ENCODE measurements at places on chromosomes 6 and 20. TPM values are rescaled to one million over a fixed set of nuclear protein-coding genes. Genes with fewer than 3 reads are reported as not detected.

STX11 gene
- total RNA-seq: 8.8 TPM

SRSF12 gene
- 0.40 TPM for total RNA-seq

TOX2 gene
- total RNA-seq: 1.4 TPM

CTCFL gene
- not detected for total RNA-seq

SNX21 gene
- 19.5 TPM for total RNA-seq

GRCh38 chr6:37695273-37695672 lies 2.4 kb downstream of the MDGA1 start:
- DNase-seq: no peak

- no peak for DNase-seq
Measured at GRCh38 chr6:111925296-111925695, 52.0 kb upstream of the FYN start.

DNA sequence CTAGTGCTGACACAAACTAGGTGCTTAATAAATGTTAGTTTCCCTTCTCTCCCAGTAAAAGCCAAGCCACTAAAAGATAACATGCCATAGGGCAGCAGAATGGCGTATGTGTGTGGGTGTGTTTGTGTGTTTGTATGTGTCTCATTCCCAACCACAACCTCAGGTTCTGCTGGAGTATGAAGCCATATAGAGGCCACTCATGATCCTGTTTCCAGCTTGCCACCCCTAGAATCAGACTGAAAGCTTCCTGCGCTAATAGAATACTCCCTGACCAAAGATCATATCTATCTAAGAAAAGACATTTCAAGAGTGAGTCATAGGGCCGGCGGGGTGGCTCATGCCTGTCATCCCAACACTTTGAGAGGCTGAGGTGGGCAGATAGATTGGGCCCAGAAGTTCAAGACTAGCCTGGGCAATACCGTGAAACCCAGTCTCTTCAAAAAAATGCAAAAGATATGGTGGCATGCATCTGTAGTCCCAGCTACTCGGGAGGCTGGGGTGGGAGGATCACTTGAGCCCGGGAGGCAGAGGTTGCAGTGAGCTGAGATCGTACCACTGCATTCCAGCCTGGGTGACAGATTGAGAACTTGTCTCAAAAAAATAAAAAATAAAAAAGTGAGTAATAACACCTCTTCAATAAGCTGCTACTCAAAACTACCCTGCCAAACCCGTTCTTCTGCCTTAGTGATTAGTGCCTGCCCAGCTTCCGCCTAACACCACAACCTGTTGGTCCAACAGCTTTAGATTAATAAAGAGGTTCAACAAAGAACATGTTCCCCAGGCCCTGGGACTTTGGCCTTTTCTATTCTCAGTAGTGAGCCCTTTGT lies 11.8 kb upstream of the SNRPC start:
- no peak for DNase-seq

GRCh38 chr20:46078954-46079353 lies 10.8 kb downstream of the NCOA5 start:
- no peak for DNase-seq

- no peak for DNase-seq
Measured at GRCh38 chr6:163683105-163683622, 268.6 kb downstream of the QKI start.

DNA sequence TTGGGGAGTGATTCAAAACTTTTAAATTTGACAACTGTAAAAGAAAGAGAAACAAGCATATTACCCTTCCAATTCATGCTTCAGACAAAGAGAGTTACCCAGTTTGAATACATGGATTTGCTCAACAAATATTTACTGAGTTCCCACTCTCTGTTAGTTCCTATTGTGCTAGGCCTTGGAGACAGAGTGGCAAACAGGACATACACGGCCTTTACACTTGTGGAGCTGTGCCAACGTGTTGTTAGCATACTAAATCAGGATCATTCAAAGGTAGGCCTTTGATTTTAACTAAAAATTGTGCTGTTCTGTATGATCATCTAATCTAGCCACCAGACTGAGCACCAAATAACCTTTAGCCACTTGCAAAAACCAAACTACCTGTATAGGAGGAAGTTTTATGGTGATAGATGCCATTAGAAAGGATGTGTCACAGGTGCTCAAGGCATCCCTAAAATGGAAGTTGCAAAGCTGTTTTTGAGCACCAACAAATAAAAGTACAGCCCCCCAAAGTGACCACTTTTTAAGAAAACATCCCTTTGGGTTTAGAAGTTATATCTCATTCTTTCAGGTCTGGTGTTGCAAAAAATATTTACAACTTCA lies 84.5 kb downstream of the CHD6 start:
- DNase-seq: no peak

GRCh38 chr6:144999127-144999526 lies 714.0 kb downstream of the UTRN start:
- DNase-seq: no peak

GRCh38 chr20:61909821-61910220 lies 155.9 kb downstream of the TAF4 start:
- DNase-seq: no peak

DNA sequence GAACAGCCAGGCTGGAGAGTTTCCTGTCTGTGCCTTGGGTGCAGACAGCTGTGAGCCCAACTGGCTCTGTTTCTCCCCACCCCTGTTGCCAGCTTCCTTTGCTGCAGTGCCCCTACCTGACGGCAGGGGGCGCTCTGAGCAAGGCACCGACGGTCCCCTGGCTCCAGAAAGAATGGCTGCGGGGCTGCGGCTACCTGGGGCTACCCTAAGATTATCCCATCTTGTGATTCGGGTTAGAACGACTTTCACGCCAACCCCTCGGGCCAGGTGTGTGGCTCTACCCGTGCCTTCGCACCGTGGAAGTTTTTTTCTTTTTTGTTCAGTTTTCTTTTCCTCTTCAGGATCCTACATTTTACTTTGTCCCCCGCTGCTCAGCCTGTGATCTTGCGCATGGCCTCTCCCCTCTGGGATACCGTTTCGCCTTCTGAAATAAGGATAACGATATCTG lies 33.4 kb upstream of the AAR2 start:
- peak; percentile 88 for DNase-seq

DNA sequence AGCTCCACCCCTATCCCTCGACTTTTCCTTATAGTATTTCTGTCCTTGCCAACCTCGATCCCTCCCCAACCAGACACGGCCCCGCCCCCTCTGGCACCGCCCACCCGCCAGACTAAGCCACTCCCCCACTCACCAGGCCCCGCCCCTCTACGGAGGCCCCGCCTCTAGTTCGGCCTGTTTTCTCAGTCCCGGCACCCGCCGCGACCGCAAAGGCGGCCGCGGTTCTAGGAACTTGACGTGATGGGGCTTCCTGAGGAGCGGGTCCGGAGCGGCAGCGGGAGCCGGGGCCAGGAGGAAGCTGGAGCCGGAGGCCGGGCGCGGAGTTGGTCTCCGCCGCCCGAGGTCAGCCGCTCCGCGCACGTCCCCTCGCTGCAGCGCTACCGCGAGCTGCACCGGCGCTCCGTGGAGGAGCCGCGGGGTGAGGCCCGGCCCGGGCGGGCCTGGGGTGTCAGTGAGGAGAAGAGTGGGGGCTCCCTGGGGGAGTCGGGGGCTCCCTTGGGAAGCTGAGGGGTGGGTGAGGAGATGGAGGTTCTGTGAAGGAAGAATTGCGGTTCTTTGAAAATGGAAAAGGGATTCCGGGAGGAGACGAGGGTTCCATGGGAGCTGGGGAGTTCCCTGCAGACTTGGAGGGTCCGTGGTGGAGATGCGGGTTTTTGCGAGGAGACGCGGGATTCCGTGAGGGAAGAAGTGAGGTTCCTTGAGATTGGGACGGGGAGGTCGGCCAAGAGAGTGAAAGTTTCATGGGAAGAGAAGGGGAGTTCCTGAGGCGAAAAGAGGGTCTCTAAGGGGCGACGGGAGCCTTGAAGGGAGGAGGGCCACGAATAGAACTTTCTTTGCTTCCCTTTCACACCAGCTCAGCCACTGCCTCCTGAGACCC lies at the start of gene ACSS2:
ACSS2 (plus strand) TSS at position 207 of the 877 bp plus-strand sequence; CDS start at position 241, 34 bp downstream.
- DNase-seq: peak; percentile 100

All from cardiac septum (tissue), 1 donor.